Heart left ventricle (tissue), 16 donors: ENCODE measurements at places on chromosomes 5 and 9. TPM values are rescaled to one million over a fixed set of nuclear protein-coding genes. Genes with fewer than 3 reads are reported as not detected.

DNA sequence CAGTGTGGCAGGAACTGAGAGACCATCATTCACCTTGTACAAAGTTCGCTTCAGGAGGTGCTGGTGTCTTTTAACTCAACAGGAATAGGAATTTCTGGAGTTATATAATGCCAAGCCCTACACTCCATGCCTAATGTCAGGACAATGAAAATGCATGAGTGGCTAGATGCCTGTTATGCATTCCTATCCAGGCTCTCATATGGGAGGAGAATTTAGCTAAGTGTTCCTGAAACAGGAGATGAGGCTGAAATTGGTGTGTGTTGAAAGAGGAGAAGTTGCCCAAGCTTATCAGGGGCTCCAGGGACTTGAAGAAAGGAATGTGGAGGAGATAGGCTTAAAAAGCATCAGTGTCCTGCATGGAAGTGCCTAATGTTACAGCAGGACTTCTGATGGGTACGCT, 26.8 kb upstream of the PRUNE2 start:
- no peak for DNase-seq

GRCh38 chr5:142784401-142784955, 14.3 kb downstream of the ARHGAP26 start:
- DNase-seq = no peak

GRCh38 chr5:42587096-42587723, 164.0 kb downstream of the GHR start:
- DNase-seq = no peak

DNA sequence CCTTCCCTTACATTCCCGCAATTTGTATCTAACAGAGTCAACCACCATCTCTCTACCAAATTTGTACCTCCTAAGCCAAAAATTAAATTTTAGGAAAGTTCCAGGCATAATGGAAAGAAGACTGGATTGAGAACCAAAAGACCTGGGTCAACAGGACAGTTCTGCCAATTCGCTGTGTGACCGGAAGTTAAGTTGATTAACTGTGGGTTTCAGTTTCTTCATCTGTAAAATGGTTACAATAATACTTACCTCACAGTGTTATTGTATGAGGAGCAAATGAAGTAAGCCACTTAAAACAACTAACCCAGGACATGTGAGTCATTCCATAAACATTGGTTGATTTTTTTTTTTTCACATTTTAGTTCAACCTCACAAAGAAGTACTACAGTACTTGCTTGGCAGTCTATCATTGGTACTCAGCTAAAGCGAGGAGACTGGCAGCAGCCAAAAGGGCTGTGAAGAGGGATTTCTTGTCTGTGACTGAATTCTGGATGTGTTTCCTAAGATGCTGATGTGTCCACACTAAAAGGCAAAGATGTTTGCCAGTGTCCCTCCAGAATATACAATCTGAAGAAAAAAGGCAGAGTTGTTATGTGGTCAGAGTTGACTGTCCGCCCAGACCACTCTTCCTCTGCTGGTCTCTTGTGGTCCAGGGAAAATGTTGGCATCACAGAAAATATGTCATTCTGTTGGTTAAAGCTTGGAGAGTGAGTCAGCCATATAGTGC, 198.6 kb downstream of the TLE1 start:
- no peak for DNase-seq

GRCh38 chr9:36204906-36205547, 14.3 kb downstream of the CLTA start:
- peak; percentile 49 for DNase-seq

GRCh38 chr5:162128117-162128516, 60.5 kb downstream of the GABRG2 start:
- no peak for DNase-seq

DNA sequence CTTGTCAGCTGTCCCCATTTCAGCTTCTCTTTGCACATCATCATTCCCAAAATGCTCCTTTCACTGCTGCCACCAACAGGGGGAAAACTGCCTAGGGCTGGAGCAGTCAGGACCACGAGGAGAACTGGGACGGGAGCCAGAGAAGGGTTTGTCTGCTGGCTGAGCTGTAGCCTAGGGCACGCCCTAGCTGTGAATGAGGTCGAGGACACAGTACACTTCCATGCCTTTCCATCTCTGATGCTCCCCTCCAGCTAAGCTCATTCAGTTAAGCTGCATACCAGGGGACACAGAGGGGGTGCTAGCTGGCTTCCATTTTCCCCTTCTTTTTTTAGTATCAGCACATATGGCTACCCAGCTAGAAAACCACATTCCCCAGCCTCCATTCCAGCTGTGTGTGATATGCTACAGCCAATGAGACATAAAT, 64.7 kb downstream of the STK10 start:
- peak; percentile 88 for DNase-seq

DNA sequence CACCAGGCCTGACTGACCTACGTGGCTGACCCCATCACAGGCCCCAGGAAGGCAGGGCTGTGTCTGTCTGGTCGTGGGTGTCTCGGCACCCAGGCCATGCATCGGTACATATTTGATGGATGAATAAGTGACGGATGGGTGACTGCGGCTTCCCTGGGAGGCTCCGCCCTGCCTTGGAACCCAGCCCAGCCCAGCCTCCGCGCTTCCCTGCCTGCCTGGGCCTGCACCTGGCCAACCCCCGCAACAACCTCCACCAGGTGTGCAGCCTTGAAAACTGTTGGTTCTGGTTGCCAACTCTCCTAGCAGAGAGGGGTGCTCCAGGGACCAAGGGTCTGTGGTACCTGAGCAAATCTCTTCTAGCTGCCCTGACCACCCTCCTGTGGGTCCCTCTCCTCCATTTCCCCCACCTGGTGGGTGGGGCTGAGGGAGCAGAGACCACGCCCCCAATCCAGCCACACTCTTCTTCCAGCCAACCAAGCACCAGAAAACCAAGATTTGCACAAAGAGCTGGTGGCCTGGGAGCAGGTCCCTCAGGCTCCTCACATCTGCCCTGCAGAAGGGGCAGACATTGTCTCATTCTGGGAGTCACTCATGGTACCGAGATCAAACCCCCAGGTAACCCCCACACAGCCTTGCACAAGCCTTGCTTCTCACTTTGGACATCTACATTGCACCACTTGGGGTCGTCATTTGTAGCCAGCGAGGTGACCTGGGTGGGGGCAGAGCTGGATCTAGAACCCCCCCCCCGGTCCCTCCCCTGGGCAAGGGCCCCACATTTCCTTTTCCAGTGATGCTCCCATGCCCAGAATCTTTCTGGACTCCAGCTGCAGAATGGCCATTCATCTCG, 100.6 kb upstream of the IER5L start:
- DNase-seq = no peak

DNA sequence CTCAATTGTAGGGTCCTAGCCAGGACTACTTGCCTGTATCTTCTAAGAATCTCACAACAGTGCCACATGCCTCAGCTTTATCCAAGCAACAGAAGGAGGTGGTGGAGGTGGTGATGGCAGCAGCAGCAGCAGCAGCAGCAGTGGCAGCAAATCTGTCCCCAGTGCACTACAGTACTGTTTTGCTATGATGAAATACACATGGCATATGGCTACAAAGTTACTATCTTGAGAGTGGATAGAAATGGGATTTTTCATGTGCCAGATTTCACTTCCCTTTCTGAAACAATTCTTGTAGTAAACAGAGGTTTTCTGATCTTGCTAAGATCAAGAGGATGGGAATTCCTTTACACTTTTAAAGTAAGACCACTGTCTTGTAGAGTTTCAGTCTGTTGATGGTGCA, 8.1 kb upstream of the CYSTM1 start:
- DNase-seq = no peak

GRCh38 chr5:60504342-60504741, 195.6 kb downstream of the DEPDC1B start:
- no peak for DNase-seq

DNA sequence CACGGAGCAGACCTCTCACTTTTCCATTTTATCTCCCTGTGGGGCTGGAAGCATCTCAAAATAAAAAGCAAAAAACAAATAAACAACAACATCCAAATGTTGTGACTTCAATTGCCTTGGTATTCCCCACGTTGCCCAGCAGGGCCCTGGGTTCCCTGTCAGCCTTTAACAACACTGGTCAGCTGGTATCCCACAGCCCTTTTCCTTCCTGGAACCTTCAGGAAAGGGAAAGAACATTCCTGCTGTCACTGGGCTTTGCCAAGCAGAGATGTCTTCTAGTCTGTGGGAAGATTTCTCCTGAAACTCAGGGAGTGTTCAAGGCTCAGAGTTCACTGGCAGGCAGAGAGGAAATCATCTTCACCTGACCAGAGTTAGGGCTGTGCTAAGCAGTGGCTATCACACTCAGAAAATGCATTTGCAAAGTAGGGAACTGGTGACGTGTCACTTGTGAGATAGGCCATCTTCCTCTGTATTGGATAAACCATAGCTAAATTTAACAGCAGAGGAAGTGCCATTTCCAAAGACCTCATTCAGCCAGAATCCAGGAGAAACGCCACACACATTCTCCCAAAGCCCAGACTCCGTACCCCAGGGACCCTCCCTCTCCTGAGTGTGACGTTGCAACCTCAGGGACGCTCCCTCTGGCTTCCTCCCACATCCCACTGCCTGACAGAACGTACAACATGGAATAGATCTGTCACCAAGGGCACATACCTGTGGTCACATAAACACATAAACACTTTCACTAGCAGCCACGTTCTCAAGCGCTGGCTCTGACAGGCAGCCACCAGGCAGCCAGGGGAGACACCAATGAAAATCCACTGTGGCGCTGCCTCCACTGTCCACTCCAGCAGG, 274.0 kb upstream of the DAPK1 start:
- DNase-seq = no peak

DNA sequence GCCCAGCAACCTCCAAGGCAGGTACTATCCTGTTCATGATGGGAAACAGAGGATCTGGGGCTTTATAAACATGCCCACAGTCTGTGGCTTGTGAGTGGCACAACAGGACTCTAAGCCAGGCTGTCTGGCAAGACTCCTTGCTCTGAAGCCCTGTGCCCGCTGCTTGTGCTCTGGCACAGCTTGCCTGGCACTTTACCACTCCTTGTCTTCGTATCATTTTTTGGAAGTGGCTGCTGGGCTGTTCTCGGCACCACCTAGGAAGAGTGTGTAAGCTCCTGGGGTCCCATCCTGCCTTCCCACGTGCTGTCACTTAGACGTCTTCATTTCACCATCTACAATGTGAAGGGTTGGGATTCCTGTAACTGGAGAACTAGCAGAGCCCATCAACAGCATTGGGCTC, 59.3 kb upstream of the GLRX start:
- no peak for DNase-seq

- no peak for DNase-seq
These were observed 33.1 kb upstream of the SETD9 start for GRCh38 chr5:56876327-56876726.

DNA sequence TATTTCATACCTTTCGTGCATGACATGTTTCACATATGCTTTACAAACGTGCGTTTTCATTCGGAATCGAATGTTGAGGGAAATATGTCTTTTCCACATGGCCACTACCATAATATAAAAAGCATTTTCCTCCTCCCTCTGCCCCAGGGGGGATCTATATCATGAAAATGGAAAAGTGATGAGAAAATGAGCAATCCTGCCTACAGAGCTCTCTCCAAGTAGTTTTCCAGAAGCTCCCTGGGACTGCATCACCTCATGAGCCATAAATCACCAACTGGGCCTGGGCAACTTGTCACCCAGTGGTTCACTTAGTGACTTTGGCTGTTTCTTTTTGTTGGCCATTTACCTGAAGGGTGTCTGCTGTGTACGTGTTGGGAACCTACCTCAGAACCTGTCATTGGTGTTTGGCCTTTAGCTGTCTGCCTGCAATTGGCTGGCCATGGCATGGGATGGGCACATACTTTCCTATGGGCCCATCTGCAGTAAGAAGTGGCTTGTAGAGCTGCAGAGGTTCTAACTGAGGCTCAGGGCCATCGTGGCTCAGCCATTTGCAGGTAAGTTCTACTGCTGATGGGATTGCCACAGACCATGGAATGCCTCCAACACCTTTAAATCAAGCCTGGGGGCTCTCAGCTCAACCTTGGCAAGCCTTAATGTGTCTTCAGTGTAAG, 9.5 kb upstream of the TIFAB start:
- DNase-seq = no peak

DNA sequence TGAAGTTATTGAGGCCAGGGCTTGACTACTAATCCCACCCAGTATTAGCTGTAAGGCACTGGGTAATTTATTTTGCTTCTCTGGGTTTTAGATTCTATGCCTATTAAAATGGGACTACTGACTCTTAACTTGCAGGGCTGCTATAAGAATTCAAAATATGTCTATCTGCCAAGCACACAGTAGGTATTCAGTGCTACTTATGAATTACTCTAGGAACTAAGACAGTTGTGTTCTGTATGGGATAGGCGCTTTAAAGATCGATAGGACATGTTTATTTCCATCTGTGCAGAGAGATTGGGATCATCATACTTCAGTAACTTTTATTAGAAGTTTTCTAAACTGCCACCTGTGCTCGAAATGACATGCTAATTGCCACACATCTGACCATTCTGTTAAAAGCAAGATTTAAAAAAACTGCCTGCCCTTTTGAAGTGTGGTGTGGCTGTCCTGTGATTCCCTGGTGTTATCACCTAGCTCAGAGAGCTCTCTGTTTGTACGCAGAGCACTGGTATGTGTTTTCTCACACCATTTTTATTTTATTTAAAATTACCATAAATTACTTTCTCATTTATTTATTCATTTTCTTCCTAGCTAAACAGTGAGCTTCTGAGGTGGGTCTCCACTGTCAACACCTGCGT, 58.7 kb downstream of the FYB1 start:
- no peak for DNase-seq

DNA sequence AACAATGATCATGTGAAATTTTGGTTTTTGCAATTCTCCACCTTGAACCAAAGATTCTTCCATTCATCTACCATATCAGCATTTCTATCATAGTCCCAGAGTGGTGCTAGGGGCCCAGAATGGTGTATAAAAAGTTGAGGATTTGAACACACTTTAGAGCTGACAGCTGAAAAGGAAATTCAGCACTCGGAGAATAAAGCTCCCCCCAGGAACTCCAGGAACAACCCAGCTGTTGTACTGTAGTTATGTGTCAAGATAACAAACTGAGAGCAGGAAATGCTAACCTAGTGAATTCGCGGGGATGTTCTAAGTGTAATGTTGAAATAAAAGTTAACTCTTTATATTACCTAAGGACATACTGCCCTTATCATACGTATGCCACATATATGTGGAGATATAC, 216.7 kb downstream of the NFIB start:
- no peak for DNase-seq

The GARIN3 gene
- total RNA-seq = not detected

The SLC22A4 gene
- 1.2 TPM for total RNA-seq

The HACD4 gene
- total RNA-seq = 0.63 TPM

The CCL19 gene
- 25.7 TPM for total RNA-seq

The MVB12B gene
- 8.2 TPM for total RNA-seq

The SPATA6L gene
- 2.1 TPM for total RNA-seq

The TYRP1 gene
- 93.2 TPM for total RNA-seq
